Psoas muscle (tissue), 8 donors: ENCODE measurements at places on chromosomes 2 and 18. TPM values are rescaled to one million over a fixed set of nuclear protein-coding genes. Genes with fewer than 3 reads are reported as not detected.

GRCh38 chr2:43490252-43490786 is 105.5 kb downstream of the THADA start:
- DNase-seq = no peak

Gene CGREF1
- total RNA-seq = 7.4 TPM

GRCh38 chr2:143284087-143284675 is 155.0 kb downstream of the ARHGAP15 start:
- DNase-seq = no peak

GRCh38 chr2:215332872-215333595 is 21.2 kb downstream of the ATIC start:
- no peak for DNase-seq

- DNase-seq = no peak
Observed at GRCh38 chr18:46641917-46642316, 15.1 kb downstream of the LOXHD1 start.

DNA sequence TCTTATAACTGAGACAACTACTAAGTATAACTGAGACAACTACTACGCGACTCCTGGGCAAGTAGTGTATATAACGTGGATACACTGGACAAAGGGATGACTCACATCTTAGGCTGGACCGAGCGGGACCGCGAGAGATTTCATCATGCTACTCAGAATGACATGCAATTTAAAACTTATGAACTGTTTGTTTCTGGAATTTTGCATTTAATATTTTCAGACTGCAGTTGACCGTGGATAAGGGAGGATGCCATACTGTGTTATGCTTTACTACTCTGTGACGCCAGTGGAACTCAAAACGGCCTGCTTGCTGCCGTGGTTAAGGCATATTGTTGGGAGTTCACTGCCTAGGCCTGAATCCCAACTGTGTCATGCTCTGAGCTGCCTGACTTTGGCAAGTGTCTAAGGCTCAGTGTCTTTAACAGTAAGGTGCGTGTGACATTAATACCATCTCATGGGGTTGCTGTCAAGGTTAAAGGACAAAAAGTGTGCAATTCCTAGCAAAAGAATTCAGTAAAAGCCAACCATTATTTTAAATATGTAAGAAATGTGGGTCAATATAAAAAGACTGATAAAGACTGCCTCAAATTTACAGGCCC is 64.6 kb downstream of the BMP10 start:
- no peak for DNase-seq
